Activated CD4-positive, CD25-positive, alpha-beta regulatory T cell treated with anti-CD3 and anti-CD28 coated beads, Interleukin-2, amount 50 U/mL, for 16 hours (primary cell): ENCODE measurements at places on chromosomes 6 and 20.

DNA sequence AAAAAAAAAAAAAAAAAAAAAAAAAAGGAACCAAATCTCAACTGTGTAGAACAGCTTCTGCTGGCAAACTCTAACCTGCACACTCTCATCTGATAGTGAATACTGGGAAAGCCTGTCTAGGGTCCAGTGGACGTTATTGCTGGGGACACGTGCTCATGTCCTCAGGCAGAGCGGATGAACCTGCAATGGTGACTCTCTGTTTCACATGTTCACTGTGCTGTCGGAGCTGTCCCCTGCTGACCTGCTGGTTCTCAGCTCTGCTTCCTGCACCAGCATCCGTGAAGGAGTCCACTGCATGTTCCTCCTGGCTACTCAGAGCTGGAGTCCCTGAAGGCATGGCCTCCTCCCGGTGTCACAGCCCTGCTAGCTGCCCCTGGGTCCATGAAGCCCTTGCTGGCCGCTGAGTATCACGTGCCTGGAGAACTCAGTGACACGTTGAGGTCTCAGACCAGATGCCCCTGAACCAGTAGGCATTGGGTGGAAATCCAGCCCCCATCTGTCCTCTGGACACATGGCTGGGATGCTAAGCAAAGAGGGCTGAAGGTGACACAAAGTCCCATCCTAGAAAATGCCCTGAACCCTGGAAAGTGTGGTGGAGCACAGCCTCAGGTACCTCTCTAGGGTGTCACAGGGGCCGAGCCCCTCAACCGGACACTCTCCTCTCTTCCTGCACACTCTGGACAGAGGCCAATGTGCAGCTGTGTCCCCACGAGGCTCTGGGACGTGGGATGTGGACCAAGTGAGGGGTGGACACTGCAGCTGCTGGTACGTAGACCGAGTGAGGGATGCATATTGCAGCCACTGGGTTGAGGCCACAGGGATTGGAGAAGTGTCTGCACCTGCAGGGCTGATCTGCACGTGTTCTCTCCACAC lies 54.9 kb upstream of the FRMD1 start:
- no peak for DNase-seq

DNA sequence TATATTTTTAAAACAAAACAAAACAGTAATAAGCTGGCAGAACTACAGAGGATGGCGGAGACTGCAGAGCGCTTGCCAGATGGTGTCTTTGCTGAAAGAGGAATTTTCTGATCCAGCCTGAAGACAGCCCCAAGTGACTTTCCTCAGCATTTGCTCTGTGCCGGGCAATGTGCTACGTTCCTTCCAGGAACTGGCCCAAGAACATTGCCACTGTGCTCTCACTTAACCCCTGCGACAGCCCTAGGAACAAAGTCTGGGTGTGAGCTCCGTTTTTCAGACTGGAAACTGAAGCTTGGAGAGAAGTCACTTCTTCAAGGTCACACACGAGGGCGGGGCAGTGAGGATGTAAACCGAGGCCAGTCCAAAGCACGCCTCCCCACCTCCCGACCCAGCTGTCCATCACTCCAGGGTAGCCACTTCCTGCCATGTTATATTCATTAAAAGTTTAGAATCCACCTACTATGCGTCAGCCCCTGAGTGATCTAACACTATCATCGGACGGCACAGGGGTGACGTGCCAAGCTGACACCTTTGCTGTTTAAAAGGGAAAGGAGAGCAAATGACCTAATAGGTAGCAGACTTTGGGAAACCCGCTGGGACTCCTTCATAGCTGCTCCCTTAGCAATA lies 22.3 kb upstream of the BMP7 start:
- DNase-seq: no peak

DNA sequence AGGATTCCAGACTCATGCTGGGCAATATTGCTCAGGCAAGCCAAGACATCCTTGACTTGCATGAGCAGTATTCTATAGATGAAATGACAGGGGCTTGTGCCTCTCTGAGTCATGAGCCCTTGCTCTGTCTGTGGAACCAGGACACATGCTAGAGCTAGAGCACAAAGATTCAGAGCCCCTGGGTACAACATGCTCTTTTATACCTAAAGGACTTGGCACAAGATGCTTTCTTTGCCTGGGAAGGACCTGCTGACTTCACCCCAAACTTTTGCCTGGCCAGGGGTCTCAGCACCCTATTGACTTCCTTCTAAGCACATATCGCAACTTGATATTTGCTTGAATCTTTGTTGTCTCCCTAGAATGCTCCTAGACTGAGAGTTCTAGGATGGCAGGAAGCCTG lies 27.4 kb downstream of the TGM6 start:
- DNase-seq: no peak

GRCh38 chr6:85050149-85050548 lies 285.8 kb upstream of the TBX18 start:
- DNase-seq: no peak

- no peak for DNase-seq
Observed at GRCh38 chr6:5998236-5998635, 8.5 kb downstream of the NRN1 start.
